ENCODE measurements at places on chromosomes 1 and 21.

GRCh38 chr1:218330043-218330623 lies 15.0 kb upstream of the TGFB2 start:
- DNase-seq = no peak

GRCh38 chr1:2316451-2316961 lies 74.8 kb downstream of the MORN1 start:
- peak; percentile 49 for DNase-seq

GRCh38 chr1:166129006-166129405 lies 37.8 kb downstream of the FAM78B start:
- DNase-seq = no peak

- no peak for DNase-seq
Measured at GRCh38 chr21:38999161-38999560, 184.1 kb downstream of the PSMG1 start.

GRCh38 chr1:109216662-109217061 lies 2.9 kb downstream of the SARS1 start:
- DNase-seq = no peak

DNA sequence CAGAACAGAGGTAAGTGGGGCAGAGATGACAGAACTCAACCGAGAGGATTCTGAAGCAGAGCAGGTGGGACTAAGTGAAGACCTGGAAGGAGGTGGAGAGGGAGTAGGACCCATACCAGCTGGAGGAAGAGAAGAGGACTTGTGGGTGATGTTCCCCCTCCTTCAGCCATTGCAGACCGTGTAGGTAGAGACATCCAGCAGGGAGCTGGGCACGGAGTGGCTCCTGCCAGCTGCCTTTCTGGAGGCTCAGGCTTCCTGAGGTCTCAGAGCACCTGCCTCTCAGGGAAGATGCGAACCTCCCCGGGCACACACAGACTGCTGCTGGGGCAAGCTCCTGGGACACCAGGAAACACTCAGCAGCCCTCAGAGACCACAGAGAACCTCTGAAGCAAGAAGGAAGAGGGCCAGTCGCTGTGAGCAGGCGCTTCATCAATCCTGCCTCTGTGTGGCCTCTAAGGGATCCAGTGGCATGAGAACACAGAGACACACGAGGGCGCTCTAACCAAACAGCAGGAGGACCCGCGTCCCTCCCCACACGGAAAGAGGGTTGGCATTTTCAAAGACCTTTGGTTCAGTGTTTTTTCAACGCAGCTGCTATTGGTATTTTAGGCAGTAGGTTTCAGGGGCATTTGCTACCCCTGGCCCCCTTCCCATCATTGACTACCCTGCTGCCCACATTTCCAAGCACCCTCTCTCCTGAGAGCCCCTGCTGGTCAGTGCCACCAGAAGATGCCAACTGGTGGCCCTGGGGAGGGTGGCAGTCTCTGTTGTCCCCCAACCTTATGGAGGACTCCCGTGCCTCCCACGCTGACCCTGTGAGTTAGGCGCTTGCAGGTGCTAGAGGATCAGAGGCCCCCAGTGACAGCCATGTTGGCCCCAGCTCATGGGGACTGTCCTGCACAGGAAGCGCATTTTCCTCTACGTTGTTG lies 89.6 kb upstream of the EDN2 start:
- peak; percentile 86 for DNase-seq

DNA sequence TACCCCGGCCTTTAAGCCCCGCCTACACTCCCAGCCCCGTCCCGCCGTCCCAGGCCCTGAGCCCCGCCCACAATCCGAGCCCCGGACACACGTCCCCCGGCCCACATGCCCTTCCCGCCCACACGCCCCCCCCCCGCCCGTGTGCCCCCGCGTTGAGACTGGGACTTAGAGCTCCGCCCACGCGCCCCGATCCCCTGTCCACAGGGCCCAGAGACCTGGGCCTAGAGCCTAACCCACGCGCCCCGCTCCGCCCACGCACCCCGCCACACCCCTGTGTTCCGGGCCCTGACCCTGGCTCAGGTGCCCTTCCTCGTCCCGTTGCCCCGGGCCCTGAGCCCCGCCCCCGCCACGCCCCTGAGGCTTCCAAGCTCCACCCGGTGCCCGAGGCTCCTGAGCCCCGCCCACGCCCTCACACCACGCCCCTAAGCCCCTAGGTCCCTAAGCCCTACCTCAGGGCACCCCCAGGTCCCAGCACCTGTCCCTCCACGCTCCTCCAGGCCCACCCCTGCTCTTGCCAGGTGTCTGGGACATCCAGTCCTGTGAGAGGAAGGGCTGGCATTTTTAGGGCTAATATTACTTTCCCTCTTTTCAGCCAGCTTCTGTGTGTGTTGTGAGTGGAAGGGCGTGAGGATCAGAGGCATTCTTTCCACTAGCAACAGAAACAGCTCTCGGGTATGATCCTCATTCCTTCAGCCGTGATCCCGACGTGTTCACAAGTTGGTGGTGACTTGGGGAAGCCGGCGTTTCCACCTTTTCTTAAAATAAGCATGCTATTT lies 552 bp upstream of the GPR157 start:
- peak; percentile 71 for DNase-seq

DNA sequence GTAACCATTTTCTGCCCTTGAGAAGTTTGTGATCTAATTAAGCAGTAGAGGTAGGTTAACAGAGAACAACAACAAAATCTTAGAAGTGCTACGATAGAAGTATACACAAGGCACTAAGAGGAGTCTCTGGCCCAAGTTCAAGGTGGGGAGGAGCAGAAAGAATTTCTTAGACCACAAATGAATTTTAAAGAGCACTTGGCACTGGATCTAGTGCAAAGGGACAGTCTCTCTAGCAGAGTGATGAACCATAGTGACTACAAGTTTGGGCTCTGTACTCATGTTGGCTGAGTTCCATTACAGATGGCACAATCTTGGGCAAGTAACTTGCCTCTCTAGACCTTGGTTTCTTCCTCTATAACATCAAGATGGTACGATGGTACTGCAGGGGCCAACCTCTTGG lies 33.3 kb upstream of the PIGC start:
- no peak for DNase-seq

GRCh38 chr1:178970184-178970583 lies 55.5 kb upstream of the FAM20B start:
- DNase-seq = no peak

DNA sequence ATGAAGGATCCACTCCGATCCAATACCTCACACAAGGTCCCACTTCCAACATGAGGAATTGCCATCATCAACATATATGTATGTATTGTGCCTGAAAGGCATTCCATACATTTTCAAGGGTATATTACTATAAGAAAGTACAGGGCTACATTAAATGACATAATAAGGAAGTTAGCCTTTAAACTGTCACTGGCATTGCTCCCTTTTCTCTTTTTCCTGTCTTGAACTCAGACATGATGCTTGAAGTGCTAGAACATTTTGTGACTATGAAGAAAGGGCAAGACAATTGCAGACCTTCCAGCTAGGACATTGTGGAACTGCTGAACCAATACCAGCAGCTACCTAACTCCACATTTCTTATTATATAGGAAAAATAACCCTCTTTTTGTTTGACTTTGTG lies 2.9 kb upstream of the TSPAN2 start:
- DNase-seq = no peak

GRCh38 chr1:11157394-11157793 lies 31.8 kb upstream of the ANGPTL7 start:
- DNase-seq = no peak

DNA sequence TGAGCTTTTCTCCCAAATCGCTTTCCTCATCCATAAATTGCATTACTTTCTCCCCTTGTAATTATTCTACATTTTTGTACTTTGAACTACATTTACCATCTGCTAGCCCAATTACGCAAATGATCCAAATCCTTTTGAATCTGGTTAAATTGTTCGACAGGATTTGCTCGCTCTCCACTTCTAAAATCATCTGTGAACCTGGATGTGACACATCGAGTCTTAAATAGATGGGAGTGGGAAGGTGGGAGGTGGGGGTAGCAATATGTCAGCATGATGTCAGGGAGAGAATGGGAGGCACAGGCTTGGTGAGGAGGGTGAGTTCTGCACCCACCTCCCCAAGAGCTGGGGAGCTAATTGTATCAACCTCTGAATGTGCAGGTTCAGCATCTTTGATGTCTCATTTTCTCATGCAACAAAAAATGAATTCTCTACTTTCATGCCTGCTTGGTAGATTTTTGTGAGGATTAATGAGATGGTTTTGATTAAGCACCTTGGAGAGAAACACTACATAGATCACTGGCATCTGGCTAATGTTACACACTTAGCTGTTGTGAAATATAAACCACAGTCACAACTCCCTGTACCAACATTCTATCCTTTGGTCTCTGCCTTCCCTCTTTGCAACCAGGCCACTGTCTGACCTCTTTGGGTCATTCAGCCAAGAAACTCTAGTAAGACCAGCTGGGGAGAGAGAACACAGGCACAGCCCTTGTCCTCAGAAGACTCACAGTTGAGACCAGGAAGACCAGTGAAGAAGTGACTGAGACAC lies 165.1 kb downstream of the DAB1 start:
- no peak for DNase-seq

- DNase-seq = no peak
Measured at GRCh38 chr1:11906870-11907269, 19.4 kb downstream of the KIAA2013 start.

DNA sequence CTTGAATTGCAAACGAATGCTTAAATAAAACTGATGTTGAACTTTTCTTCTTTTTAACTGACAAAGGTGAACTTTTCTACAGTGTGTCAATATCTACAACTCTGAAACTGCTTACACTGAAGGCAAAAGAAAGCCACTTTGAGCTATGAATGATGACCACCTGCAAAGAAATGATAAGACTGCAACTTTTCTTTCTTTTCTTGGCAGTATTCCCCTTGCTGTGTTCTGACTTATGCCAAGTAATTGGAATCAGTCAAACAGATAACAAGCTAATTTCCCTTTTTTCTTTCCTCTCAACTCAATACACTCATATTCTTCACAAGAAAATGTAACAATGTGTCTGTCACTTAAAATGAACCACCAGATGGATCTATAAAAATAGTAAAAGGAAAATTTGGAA lies 588.1 kb upstream of the BRINP3 start:
- no peak for DNase-seq

GRCh38 chr1:86382878-86383277 lies 13.2 kb downstream of the ODF2L start:
- DNase-seq = no peak

- peak; percentile 68 for DNase-seq
Measured at GRCh38 chr21:44708213-44708865, 3.0 kb downstream of the TSPEAR start.

DNA sequence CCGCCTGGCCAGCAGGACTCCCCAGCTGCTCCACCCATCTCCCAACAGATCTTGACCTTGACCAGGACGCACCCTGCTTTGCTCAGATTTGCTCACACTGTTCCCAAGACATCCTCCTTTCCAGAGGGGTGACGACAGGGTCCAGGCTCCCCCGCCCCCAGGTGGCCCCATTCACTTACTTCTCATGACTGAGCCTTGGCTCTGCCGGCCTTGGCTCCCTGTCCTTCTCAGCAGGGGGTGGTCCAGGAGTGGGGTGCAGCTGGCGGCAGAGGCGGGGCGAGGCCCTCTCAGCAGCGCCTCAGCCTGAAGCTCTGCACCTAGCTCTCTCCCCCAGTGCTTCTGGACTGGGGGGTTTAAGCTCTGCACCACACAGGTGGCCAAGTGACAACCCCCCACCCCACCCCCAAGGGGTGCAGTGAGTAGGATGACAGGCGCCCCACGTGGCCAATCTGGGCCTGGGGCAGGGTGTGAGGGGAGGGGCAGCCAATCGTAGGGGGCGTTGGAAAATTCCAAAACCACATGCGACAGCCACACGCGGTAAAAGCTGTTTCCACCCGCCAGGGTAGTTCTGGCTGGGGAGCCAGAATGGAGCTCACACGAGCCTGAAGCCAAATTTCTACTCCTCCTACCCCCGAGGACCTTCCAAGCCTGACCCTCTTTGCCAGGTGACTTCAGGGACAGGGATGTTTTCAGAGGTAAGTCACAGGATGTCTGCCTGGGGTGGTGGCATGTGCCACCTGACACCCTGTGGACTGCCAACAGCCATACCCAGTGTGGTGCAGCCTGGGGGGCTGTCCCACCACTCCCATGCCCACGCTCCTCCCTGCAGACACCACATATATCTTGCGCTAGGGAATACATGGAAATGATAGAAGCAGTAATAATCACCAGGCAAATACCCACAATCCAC lies 5.6 kb downstream of the RORC start:
- DNase-seq = no peak

- no peak for DNase-seq
Measured at GRCh38 chr21:35156293-35157278, 107.5 kb upstream of the RUNX1 start.

- peak; percentile 72 for DNase-seq
Measured at GRCh38 chr1:101357444-101357986, 120.7 kb downstream of the S1PR1 start.
